Tibial artery (tissue), 4 donors: ENCODE measurements at places on chromosomes 2 and 18.

GRCh38 chr18:36095936-36096519 lies 28.7 kb upstream of the RPRD1A start:
- no peak overlapping the region for H3K4me3 ChIP-seq
- H3K27me3 ChIP-seq, result peaks cover under 1% of the 10 kb centered on the region
- H3K36me3 ChIP-seq, result no peaks in the 10 kb centered on the region
- no peak for DNase-seq

DNA sequence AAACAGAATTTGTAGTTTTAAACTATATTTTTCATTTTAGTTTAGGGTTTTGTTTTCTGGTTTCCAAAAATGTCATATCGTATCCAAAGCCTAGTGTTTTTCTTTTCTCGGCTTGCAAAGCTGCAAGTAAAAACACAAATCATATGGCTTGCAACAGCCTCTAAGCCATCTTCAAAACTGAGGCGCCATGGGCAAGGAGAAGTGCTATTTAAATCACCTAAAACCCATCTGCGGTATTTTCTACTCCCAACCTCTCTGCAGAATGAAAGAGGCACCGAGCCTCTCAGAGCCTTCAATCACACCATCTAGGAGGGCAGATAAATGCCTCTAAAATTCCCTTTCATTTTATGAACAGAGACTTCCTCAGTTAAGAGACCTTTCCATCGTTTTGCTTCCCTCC lies 25.2 kb downstream of the FECH start:
- no peaks in the 10 kb centered on the region for H3K4me1 ChIP-seq
- H3K36me3 ChIP-seq, result peaks cover 35% of the 10 kb centered on the region
- no peaks in the 10 kb centered on the region for H3K27me3 ChIP-seq
- H3K27ac ChIP-seq, result no peak overlapping the region
- no peak overlapping the region for H3K4me3 ChIP-seq
- no peak for DNase-seq

GRCh38 chr18:22504251-22505030 lies 86.7 kb upstream of the CTAGE1 start:
- H3K27ac ChIP-seq, result no peak overlapping the region
- no peaks in the 10 kb centered on the region for H3K36me3 ChIP-seq
- H3K4me3 ChIP-seq, result no peak overlapping the region
- no peak for DNase-seq
- H3K27me3 ChIP-seq, result no peaks in the 10 kb centered on the region

DNA sequence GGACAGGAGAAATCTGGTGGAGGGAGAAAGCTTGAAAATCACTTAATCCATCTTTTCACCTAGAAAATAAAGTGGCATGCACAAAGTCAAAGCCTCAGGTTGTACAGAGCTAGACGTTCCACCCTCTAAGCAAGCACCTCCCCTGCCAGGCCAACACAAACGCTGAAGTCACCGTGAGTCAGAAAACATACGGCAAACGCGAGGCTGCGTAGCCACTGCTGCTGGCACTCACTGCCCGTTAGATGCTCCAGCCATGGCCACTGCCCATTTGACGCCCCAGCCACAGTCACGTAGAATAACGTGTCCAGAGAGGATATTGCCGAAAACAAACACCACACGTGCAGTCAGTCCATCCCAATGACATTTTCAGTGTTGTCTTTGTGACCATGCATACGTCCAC lies 209.7 kb upstream of the PXDN start:
- no peak for DNase-seq
- peaks cover 27% of the 10 kb centered on the region for H3K27me3 ChIP-seq
- H3K36me3 ChIP-seq, result no peaks in the 10 kb centered on the region
- H3K27ac ChIP-seq, result no peak overlapping the region
- H3K4me1 ChIP-seq, result no peaks in the 10 kb centered on the region
- no peak overlapping the region for H3K4me3 ChIP-seq

GRCh38 chr2:29209551-29209950 lies 94.3 kb downstream of the CLIP4 start:
- peaks cover 14% of the 10 kb centered on the region for H3K36me3 ChIP-seq
- H3K4me1 ChIP-seq, result no peaks in the 10 kb centered on the region
- H3K4me3 ChIP-seq, result no peak overlapping the region
- no peaks in the 10 kb centered on the region for H3K27me3 ChIP-seq
- no peak for DNase-seq

DNA sequence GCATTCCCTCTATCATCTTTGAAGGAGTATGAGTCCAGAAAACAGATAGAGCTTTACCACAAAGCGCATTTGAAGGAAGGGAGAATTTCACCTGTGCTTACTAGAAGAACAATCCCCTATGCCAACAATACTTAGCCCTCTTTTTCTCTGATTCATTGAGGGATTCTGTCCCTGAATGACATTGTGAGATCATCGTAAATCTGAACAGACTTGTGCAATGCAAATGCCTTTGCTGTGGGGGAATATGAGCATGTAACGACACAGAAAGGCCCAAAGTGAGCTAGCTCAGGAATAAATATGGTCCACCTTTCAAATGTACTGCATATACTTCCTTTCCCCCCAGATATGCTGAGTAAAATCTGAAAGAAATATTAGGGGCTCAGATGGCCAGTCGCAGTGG lies 67.6 kb downstream of the SCN1A start:
- H3K36me3 ChIP-seq, result no peaks in the 10 kb centered on the region
- DNase-seq, result no peak
- no peak overlapping the region for H3K27ac ChIP-seq
- H3K4me1 ChIP-seq, result no peaks in the 10 kb centered on the region

DNA sequence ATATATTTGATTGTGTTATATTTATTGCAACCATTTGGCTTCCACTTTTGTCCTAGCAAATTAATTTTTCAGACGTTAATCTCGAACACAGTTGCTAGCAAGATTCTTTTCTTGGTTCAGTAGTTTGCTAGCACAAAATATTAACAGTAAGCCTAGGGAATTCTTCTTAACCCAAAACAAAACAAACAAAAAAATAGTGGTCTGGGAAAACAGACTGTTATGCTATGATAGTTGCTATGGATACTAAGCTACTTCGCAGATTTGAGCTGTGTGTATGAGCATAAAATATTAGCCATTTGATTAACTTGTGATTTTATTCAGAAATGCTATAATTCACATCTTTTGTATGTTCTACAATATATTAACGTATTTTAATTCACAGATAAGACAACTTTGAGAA lies 541.5 kb upstream of the NETO1 start:
- H3K4me3 ChIP-seq, result no peak overlapping the region
- no peaks in the 10 kb centered on the region for H3K27me3 ChIP-seq
- no peak overlapping the region for H3K27ac ChIP-seq
- no peaks in the 10 kb centered on the region for H3K36me3 ChIP-seq

GRCh38 chr2:186031229-186031628 lies 292.6 kb downstream of the FSIP2 start:
- no peak overlapping the region for H3K27ac ChIP-seq
- H3K4me1 ChIP-seq, result no peaks in the 10 kb centered on the region
- H3K27me3 ChIP-seq, result no peaks in the 10 kb centered on the region
- DNase-seq, result no peak

DNA sequence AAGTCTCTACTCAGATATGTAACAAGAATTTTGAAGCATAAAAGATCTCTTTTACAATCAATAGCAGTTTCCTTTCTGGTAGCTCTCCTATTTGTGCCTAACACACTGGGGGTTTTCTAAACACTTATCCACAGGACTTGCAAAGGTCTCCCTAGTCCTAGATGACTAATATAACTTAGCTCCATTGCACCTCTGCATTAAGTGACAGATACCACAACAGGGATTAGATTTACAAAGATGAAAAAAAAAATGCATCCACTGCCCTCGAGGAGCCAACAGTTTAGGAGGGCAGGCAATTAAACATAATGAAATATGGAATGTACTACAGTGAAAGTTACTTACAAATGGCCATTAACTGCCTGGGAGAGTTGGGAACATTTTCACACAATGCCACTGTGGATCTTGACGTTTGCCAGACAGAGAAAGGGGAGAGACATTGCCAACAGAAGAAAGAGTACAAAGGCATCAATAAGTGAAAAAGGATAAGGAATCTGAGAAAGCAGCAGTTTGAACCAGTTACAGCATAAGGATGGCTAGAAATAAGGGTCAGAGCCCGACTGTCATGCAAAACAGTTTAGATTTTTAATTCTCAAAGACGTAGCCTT lies 14.3 kb downstream of the PPP3R1 start:
- no peak overlapping the region for H3K27ac ChIP-seq
- no peaks in the 10 kb centered on the region for H3K36me3 ChIP-seq
- no peak for DNase-seq

GRCh38 chr18:62187543-62188510 lies 772 bp downstream of the RELCH start:
- H3K36me3 ChIP-seq, result no peaks in the 10 kb centered on the region
- H3K4me1 ChIP-seq, result no peaks in the 10 kb centered on the region
- H3K27me3 ChIP-seq, result no peaks in the 10 kb centered on the region
- H3K27ac ChIP-seq, result peak overlapping the region; percentile 76
- DNase-seq, result peak; percentile 65
- peak overlapping the region; percentile 81 for H3K4me3 ChIP-seq
